Activated T-helper 1 cell treated with anti-CD3 and anti-CD28 coated beads, Interleukin-12 subunit alpha, Interleukin-12 subunit beta, Interleukin-2, Interleukin-4 antibody, amounts not matched to agents 30 ng/mL and 10 ng/mL and 1 ng/mL, durations not matched to agents 14 hours and 24 hours and 36 hours (primary cell): ENCODE measurements at places on chromosomes 1 and 21. TPM values are rescaled to one million over a fixed set of nuclear protein-coding genes. Genes with fewer than 3 reads are reported as not detected.

GRCh38 chr1:163161841-163162240 is 40.9 kb downstream of the RGS5 start:
- DNase-seq, result no peak

DNA sequence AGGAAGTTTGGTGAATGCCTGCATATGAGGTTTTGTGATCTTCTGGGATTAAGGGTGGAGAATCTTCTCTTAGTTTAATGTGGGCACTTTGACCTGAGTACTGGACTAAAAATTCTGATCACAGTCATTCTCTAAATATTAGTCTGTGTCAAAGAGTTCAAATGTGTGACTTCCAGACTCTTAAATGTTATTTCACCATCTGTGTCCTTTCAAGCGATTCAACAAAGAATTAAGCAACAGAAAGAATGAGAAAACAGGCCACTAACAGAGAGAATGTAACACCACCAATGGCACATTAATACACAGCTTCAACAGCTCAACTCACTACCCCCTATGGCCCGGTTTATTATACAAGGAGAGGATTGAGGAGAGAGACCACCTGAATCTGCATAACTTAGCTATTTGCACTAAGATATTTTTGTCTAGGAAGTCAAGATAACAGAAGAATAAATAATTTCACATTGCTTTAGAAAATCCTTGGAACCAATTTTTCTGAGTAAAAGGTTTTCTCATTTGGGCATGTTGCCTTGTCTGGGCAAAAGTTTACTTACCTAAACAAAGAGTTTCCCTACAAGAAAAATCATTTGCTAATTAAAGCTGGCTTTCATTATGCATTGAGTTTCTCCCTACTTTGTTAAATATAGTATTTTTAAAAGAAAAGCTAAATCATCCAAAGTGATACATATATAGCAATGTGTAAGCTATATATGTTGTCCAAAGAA is 1313.7 kb downstream of the NCAM2 start:
- DNase-seq, result no peak

DNA sequence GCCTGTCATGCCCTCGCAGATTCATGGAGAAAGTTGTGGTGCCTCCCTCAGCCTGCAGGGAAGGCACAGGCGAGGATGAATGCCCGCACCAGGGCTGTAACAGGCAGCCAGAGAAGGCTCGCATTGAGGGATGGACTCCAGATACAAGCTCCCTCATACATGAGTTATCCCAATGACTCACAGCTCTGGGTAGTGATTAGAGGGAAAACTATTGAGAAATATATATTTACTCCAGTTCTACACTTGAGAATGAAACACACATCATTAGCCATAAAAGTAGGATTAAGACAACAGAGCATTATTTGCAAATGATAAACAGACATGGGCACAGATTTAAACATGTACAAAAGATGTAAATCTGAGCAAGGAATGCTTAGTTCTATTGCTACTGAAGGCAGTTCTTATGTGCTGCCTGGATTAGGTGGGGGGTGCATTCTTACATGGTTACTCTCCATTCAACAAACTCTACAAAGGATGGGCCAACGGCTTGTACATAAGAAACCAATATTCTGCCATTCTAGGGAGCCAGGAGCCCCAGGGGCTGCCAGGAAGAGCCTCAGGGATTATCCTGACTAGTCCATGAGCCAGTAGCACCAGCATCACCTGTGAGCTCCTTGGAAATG is 97.9 kb downstream of the CSMD2 start:
- DNase-seq, result no peak

Gene DNAJC6
- total RNA-seq, result 4.4 and 6.2 TPM in 2 replicates

DNA sequence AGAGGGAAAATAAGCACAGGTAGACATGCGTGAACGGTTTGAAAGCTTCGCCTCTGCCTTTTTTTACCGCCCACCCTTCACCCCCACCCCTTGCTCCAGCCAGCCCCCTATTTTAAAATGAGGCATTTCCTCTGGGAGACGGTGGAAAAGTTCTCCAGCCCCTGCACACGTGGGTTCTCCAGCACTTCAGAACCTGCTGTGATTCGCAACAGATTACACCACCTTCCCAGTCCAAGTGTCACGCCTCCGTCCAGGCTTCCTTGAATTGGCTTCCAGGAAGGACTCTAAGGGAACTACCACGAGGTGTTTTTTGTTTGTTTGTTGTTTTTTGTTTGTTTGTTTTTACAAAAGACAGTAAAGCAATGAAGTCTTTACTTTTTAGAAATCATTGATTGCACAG is 2.6 kb downstream of the LRRC7 start:
- no peak for DNase-seq

GRCh38 chr1:116525440-116525839 is 45.4 kb downstream of the CD58 start:
- DNase-seq, result no peak

DNA sequence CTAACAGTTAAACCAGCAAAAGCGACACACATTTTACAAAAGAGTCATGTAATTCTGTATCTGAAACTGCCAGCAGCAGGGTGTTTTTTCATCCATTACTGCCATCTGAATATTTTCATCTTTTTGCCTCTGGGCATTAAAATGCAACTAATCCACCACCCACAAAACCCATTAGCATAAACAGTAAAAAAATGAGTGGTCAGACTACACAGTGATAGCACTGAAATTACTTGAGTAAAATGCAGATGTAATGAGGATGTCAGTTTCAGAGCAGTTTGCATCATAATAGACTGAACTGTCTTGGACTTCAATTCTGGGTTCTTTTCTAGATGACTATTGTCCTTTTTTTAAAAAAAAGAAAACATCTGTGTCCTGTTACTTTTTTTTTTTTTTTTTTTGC is 132.3 kb downstream of the GABPA start:
- no peak for DNase-seq

GRCh38 chr21:18144339-18144738 is 100.3 kb upstream of the CHODL start:
- DNase-seq, result no peak

DNA sequence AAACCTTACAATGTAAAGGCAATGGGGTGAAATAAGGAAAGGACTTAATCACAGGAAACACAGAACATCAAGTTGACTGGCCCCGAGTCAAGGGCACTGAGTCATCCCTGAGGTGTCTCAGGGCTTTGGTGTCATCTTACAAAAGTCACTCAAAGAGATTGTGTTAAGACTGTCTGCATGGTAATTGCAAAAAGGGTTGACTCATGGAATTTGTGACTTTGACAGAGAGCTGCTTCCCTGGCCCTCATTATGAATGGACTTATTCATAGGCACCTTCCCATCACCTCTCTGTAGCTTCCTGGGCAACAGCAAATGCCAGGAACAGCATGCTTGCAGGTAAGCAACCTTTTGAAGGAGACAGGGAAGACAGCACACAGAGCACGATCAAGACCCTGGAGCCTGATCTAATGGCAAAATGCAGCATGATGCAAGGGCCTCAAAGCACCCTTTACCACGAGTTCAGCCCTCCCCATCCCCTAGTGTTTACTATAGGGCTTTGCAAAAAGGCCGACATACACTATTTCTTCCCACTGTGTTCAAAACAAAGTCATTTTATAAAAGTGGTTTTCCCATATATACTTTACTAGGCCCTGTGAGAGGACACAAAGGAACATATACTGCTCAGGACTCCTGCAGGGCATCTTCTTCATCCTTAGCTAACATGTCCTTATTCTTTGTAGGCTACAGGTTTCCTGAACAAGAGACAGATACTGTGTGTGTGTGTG is 17.1 kb downstream of the ZP4 start:
- DNase-seq, result no peak

GRCh38 chr1:202045705-202046104 is 35.3 kb downstream of the ELF3 start:
- DNase-seq, result no peak

- no peak for DNase-seq
Observed at GRCh38 chr1:4071653-4072052, 171.6 kb upstream of the C1orf174 start.

DNA sequence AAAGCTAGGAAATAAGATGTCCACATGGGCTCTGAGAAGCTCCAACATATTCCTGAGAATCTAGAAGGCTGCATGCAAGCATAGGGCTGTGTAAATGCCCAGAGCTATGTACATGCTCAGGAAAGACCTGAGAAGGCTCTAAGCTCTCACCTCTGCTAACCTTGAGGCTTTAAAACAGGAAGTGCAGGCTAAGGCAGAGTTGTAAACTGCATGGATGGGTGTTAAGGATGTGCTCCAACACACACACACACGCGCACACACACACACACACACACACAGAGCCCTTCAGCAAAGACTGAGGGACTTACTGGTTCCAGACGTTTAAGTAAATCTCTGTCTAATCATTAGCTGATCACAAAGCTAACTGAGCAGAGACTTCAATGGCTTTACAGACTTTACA is 162.9 kb downstream of the TRABD2B start:
- DNase-seq, result no peak
